ENCODE measurements at places on chromosomes 12 and 14.
A peak's percentile ranks its signal among the peaks of the same experiment; 100 is the strongest.

- DNase-seq: peak; percentile 38
Measured at GRCh38 chr14:105313381-105314286, 914 bp upstream of the PACS2 start.

DNA sequence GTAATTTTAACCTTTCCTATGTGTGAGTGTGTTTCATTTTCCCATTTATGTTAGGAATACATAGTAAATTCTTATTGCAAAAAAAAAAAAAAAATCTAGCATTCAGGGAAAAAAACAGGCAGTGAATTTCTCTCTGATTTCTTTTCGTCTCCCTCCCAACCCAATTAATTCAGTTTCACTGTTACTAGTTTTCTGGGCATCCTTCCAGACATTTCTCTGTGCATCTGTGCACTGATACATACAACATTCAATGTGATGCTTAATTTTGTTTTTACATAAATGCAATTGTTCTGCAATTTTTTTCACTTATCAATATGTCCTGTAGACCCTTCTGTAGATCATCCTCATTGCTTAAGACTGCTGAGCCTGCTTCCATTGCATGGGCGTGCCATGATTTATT lies 694.3 kb upstream of the TBX3 start:
- DNase-seq: no peak

DNA sequence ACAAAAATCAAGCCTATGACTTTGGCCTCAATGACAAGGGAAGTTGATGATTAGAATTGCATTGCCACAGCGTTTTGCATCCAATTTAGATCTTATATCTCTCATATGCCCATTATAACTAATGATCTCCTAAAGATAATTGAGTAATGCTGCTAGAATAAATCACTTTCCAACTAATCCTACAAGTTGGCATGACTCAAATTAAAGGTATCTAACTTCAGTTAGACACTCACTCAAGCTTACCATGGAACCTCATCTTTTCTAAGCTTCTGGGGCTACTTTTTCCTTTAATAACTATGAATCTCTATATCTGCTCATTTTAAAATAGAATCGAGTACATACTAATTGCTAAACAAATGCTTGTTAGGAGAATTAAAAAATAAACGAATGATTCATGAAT lies 427.8 kb downstream of the BTG1 start:
- no peak for DNase-seq

- DNase-seq: no peak
Measured at GRCh38 chr12:18285161-18285560, 23.8 kb downstream of the PIK3C2G start.

DNA sequence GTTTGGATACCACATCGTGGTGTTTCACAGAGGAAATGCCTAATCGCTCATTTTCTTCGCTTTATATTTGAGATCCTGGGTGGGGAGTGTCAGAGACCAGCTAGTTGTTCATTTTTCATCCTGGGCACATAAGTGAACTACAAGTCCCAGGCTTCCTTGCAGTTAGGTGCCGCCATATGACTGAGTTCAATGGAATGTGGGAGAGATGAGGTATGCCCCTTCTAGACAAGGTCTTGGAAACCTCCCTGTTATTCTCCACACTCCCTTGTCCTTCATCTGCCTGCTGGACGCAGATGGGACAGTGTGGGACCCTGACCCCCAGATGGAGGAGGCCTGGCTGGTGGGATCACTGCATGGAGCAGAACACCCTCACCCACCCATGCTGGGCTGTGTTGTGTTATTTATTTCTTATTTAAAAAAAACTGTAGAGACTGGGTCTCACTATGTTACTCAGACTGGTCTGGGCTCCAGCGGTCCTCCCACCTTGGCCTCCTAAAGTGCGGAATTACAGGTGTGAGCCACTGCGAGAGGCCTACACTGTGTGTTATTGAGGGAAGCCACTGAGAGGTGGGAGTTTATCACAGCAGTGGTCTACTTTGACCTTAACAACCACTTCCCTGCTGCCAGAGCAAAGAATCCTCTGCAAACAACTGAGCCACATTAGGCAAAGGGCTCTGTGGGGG lies 42.9 kb upstream of the VRK1 start:
- DNase-seq: no peak

- no peak for DNase-seq
Measured at GRCh38 chr12:109773384-109774011, 59.7 kb downstream of the TRPV4 start.

- no peak for DNase-seq
Measured at GRCh38 chr14:103576371-103577024, 13.7 kb downstream of the COA8 start.

DNA sequence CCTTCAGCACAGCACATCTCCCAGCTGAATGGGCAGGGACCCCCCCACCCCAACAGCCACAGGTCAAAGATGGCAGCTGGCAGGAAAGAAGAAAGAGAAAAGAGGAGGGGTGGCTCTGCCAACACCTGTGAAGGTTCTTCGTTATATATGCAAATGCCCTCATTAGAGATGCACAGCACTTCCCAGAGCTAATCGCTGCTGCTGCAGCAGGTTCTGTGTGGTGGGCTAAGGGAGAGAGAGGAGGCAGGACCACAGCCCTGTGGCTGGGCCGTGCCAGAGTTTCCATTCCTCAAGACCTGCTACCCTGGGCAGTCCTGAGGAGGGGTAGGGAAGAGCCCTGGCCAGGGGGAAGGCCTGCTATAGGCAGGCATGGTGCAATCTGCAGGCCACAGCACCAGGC lies 28.7 kb downstream of the SMUG1 start:
- DNase-seq: no peak

All from activated CD4-positive, alpha-beta T cell treated with anti-CD3 and anti-CD28 coated beads, Interleukin-2, amount 50 U/mL, for 48 hours (primary cell).